ENCODE measurements at places on chromosomes 11 and 22.

GRCh38 chr11:75949023-75949672 is 134.1 kb downstream of the UVRAG start:
- DNase-seq, result no peak

DNA sequence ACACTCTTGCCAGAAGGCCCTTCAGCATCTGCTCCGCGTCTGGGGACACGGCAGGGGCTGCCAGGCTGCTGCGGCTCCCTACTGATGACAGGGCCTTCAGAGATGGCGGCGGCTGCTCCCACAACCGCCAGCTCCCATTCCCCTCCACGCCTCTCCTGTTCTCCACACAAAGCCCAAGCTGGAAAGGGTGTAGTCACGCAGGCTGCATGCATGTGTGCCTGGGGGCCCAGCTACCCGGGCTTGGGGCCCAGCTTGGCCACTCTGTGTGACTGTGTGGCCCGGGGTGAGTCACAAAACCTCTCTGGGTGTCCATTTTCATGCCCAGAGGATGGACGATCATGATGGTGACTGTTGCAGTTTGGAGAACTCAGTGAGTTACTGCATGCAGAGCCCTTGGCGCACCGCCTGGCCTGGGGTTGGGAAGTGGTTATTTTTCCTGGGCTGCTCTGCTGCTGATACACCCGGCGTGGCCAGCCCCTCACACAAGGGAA is 31.7 kb upstream of the PARVB start:
- DNase-seq, result no peak

DNA sequence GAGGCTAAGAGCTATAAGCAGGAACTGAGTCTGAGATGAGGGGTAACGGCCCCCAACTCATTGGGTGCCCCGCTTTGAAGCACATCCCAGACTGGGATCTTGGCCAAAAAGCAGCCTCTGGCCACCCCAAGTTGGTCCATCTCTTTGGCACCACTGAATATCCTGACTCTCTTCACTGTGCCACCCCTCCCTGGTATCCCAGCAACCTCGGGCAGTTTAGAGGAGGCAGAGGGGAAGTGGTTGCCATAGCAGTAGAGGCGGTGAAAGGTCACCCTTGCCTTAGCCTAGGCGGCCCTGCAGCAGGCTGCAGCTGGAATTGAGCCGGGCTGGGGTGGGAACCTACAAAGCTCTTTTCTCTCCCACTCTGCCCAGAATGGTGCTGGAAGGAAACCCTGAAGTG is 1.1 kb downstream of the PELI3 start:
- DNase-seq, result no peak

GRCh38 chr22:26086359-26086758 is 82.9 kb upstream of the SEZ6L start:
- DNase-seq, result no peak

- DNase-seq, result peak; percentile 37
Measured at GRCh38 chr22:49925525-49926128, 7.2 kb downstream of the CRELD2 start.

DNA sequence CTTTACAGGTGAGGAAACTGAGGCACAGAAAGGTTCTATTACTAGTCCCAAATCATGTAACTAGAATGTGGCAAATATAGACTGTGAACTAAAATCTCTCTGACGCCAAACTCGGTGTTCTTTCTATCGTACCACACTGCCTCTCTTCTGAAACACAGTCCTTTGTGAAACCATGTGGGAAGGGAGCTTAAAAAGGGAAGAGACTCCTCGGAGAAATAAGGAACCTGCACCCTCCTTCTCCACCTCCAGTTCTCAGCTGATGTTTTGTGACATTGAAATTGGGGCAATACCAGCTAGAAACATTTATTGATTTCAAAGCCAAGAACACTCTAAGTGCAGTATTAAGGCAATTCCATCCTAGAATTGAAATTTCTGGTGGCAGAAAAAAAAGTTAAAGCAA is 76.4 kb upstream of the DRD2 start:
- DNase-seq, result no peak
